NCI-H146 (cell line): ENCODE measurements at places on chromosomes 7 and 10.

DNA sequence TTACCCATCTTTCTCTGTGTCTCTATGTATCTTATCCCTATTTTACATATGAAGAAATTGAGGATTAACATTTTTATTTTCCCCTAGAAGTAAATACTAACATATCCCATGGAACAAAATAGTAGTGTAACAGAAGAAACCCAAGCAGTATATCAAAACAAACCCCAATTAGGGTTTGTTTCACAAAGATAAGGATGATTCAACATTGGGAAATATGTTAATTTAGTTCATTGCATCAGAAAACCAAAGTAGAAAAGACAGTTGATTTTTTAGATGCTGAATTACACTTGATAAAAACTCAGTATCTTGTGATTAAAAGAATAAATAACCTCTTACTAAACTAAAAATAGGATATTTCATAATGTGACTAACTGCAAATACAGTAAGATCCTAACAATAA, 87.8 kb downstream of the GLCCI1 start:
- no peak for DNase-seq

GRCh38 chr10:46992803-46993561, 81.8 kb downstream of the PTPN20 start:
- DNase-seq = no peak

- DNase-seq = no peak
Measured at GRCh38 chr7:158761945-158762344, 57.3 kb upstream of the NCAPG2 start.

DNA sequence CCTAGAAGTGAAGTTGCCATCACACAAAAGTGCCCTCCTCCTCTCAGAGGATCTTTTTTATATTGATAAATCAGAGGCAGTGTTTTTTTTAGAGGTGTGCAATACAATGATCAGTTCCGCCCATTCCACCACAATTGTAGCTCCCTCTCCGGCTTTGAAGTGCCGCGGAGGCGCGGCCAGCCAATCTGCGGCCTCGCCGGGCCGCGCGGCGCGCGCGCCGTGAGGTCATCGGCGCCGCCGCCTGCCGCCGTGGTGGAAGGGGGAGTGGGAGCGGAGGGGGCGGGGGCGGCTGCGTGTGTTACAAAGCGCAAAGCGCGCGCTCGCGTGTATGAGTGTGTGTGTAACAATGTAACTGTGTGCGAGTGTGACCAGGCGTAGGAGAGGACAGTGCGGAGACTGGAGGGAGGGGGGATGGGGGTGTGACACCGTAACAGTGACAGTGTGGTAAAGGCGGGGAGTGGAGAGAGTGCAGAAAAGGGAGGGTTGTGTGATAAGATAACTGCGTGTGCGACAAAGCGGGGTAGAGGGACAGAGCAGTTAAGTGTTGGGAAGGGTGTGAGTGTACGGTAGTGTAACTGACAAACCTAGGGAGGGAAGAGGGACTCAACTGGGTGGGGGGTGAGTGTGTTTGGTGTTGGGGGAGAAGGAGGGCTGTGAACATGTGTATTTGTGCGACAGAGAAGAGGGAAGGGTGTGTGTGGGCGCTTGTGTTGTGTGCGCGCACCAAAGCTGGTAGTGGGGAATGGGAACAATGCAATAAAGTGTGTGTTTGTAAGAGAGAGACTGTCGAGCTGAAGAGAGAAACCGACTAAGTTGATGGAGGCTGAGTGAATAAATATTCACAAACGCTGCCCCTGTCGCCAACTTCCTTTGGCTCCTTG, at the start of gene SP8:
TSS of gene SP8 (minus strand) at position 108 of the 881 bp plus-strand sequence. CDS start at position 20, 88 bp downstream.
- DNase-seq = peak; percentile 77

GRCh38 chr7:154998481-154998880, 4.4 kb downstream of the PAXIP1 start:
- no peak for DNase-seq

GRCh38 chr7:27374958-27375841, 132.6 kb downstream of the EVX1 start:
- DNase-seq = no peak

DNA sequence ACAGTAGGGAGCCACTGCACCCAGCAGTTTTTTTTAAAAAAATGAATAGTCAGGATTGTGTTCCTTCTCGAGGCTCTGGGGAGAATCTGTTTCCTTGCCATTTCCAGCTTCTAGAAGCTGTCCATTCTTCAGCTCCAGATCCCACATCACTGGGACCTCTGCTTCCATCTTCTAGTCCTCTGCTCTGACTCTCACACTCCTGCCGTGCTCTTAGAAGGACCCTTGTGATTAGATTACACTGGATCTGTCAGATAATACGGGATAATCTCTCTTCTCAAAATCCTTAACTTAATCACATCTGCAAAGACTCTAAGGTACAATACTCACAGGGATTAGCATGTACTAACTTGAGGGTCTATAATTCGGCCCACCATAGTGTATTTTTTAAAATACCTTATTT, 158.9 kb upstream of the SP4 start:
- no peak for DNase-seq

DNA sequence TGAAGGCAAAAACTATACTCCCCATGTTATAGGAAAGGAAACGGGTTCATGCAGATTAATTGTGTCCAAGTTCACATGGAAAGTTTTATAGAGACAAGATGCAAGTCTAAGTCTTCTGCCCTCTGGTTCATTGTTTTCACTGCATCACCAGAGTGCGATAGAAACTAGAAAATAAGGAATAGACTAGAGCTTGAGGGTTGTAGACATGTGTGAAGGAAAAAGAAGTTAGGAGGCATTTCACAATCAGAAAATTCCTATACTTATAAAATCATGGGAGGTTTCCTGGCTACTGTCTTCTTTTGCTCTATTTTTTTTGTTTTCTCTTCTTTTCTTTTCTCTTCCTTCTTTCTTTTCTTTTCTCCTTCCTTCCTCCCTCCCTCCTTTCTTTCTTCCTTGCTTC, 329.8 kb downstream of the PLXDC2 start:
- no peak for DNase-seq

DNA sequence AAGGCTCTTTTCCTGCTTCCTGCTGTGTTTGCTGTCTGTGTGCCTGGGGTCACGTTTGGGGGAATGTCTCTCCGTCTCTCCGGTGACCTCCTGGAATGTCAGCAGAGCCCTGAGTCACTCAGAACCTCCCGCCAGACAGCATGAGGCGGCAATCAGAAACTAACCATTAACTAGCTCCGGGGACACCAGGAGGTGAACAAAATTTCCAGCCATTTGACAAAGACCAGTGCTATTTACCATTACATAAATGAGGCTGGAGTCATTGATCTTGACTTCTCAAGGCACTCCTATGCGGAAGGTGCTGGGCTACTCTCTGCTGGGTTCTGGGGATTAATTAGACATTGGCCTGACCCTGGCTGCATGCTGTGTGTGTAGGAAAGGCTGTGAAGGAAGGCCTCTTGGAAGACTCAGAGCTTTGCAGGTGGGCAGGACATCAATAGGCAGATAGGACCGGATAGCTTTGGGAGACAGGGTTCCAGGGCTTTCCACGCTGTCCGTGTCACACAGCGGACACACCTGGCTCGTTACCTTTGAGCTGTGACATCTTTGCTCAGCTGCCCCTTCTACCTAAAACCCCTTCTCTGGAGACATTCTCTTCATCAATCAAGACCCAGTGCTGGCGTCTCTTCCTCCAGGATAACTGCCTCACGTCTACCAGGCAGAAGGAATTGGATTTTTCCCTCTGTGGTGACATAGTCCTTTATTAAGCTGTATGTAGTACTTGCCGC, 77.0 kb downstream of the PFKFB3 start:
- DNase-seq = no peak

- peak; percentile 81 for DNase-seq
Measured at GRCh38 chr7:4479367-4480039, 202.6 kb upstream of the FOXK1 start.

DNA sequence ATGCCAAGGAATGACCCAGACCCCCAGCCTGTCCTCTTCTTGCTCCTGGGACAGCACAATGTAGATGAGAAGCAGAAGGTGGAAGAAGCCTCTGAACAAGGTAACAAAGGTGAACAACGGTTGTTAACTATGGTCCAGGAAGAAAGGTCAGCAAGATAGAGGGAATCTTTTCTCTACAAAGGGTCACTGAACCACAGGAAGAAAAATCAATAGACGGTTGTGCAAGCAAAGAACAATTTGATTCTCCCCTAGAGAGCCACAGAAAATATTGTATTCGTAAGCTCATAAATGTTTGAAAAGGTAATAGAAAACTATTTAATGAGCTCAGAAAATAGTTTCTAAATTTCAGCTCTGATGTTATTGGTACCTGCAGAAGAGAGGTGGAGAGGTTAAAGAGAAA, 111.3 kb downstream of the ST8SIA6 start:
- peak; percentile 72 for DNase-seq

DNA sequence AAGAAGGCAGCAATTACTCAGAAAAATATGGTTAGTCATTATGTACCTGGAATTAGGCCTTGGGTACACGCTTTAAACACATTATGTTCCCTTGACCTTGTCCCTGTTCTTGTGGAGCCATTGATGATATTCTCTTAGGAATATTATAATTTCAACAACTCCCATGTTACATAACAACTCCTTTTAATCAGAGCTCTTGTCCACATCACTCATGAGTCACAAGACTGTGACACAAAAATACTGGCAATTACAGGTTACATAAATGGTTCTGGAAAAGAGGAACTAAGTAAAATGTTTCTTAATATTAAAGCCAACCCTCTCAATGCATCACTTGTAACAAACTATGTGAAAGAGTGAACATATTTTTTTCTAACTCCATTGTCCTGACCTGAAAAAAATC, 143.8 kb upstream of the PCLO start:
- no peak for DNase-seq

GRCh38 chr7:71472962-71473361, 341.0 kb downstream of the GALNT17 start:
- no peak for DNase-seq

DNA sequence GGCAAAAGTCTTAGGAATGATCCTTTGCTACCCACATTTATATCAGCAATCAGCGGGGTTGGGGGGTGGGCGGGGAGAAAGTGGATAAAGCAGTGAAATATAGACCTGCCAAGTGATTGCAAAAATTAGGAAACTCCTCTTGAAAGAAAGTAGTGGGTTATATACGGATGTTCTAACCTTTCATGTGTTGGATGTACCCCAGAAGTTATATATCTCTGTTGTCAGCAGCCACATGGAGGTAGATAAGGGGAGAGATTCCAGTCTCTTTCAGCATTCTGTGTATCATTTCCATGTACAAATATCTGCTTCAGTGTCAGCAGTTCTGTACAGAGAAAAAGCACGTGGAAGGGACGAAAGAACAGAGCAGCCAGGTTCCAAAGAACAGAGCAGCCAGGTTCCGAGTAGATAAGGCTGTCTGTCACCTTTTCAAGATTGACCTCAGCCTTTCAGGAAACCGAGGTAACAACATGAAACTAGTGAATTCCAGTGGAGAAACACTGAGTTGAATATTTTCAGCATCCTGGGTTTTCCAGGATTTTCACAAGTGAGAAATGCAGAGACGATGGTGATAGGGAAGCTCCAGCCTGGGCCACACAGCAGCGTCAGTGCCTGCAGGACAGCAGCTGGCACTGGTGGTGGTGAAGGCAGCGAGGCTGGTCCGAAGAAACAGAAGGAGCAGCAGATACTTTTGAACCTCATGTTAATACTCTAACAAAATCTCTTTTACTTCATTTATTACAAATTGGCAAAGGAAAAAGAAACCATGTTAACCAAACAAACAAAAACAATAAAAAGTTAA, 212.3 kb downstream of the C7orf25 start:
- DNase-seq = no peak

GRCh38 chr7:28724563-28724962, 233.6 kb downstream of the TRIL start:
- no peak for DNase-seq
